ENCODE measurements at places on chromosomes 2 and 18.

GRCh38 chr2:207873794-207874193, 104.1 kb upstream of the FZD5 start:
- ATAC-seq, result no peak

- no peak for ATAC-seq
Observed at GRCh38 chr2:196407675-196408264, 231.7 kb upstream of the CCDC150 start.

DNA sequence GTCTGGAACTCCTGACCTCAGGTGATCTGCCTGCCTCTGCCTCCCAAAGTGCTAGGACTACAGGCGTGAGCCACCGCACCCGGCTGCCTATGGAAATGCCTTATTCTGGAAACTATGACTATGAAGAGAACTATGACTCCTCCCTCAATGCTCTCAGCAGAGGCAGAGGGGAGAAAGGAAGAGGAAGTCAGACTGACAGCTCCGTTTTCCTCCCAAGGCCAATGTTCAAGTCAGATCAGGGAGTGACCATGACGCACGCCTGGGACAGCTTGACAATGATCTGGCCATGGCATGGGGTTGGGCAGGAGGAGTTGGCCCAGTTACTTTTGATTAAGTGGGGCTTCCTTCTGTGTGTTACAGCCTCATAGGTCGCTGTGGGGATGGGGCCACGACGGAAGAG, 44.3 kb upstream of the MRPL33 start:
- no peak for ATAC-seq

DNA sequence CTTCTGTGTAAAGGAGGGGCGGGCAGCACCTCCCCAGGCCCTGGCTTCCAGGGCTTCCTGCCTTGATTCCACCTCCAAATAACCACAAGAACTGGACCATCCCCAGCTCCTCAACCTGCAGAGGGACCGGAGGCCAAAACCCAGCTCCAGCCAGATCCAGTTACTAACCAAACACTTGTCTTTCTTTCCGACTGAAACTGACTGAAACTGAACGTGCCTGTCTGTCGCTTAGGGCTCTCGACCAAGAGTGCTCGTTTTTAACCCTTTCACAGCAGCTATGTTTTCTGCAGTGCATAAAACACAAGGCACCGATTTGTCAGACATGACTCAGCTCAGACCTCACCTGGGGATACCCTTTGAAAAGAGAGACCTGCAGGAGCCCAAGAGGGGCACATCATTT, 249.9 kb upstream of the SIX2 start:
- ATAC-seq, result no peak

- ATAC-seq, result no peak
Observed at GRCh38 chr2:199405241-199405640, 52.5 kb downstream of the SATB2 start.

- no peak for ATAC-seq
Observed at GRCh38 chr2:65671670-65672242, 239.4 kb upstream of the SPRED2 start.

DNA sequence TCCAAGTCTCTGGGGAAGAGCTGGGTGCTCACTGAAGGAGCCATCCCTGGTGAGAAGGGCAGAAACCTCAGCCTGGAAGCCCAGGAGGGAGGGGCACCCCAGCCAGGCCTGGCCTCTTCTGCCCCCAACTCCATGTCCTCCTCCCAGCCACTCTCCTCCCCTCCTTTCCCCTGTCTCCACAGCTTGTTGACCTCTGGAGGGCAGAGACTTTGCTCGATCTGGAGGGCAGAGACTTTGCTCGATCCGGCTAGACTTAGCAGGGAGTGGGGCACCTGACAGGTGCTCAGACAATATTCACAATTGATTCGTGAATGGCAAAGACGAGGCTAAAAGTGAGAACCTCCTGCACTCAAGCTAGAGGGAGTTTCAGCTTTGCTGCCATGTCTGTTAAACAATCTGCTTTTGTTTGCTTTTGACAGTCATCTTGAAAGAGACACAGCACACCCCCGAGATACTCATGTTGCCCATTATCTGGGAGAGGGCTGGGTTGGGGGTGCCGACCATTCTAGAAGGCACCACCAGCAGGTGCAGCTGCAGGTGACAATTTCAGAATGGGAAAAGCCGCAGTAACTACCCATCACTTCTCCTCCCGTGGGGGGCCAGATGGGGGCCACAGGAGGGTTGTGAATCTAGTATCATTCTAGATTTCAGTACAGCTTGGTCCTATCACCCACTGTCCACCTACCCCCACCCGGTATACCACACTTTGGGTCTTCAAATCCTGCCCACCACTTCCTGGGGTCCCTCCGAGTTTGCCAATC, 54.8 kb downstream of the DNMT3A start:
- no peak for ATAC-seq
